GDM1 (cell line): ENCODE measurements at places on chromosomes 1 and 21.

- DNase-seq: no peak
These were observed 132.0 kb downstream of the GIPC2 start for GRCh38 chr1:78177708-78178270.

- no peak for DNase-seq
These were observed 203.2 kb downstream of the FGGY start for GRCh38 chr1:59499943-59500569.

DNA sequence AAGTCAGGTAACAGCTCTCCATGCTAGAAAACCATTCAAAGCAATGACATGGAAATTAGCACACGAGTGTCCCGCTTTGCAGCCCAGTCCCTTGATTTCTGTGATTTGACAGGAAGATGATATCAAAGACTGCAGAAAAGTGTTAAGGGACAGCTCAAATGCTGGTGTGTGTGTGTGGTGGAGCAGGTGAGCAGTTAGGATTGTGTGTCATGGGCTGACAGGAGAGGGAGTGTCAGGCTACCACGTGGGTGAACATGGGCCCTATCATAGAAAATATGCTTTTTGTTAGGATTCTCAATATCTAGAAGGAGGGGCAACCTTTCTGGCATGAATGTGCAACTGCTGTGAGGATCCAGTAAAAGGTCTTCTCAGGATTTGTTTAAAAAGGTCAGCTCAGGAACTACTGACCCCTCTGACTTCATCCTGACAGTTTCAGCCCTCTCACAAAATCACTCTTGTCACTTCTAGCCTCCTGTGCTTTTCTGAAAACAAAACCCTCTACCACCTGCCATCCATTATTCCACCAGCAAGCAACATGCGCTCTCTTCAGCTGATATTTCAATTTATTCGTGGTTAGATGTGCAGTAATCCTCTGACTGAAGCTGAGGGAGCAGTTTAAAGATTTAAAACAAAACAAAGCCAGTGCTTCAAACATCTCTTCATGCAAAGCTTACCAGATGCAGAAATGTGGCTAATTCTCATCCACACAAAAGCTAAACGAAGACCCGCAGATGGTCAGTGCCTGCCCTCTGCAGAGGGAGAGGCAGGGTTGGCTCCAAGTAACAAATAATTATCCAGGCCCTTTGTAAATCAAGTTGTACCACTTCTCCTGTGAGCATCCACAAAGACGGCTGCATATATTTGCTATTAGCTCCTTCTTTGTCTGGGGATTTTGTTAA, 397.9 kb downstream of the PTBP2 start:
- no peak for DNase-seq

DNA sequence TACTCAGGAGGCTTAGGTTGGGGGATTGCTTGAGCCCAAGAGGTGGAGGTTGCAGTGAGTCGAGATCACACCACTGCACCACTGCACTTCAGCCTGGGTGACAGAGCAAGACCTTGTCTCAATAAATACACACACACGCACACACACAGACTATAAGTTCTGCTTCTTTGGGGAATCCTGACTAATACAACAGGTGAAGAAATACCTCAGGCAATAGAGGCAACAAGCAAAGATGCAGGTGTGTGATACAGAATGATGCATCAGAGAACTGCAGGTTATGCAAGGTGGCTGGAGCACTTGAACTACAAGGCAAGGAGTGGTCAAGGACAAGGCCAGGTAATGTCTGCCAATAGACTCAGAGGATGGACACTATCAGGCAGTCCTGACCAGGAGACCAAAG, 117.6 kb upstream of the ZNF678 start:
- DNase-seq: no peak

GRCh38 chr1:64597113-64597512, 127.2 kb downstream of the CACHD1 start:
- no peak for DNase-seq

- peak; percentile 63 for DNase-seq
These were observed 8.7 kb downstream of the TFF3 start for GRCh38 chr21:42306366-42307035.

DNA sequence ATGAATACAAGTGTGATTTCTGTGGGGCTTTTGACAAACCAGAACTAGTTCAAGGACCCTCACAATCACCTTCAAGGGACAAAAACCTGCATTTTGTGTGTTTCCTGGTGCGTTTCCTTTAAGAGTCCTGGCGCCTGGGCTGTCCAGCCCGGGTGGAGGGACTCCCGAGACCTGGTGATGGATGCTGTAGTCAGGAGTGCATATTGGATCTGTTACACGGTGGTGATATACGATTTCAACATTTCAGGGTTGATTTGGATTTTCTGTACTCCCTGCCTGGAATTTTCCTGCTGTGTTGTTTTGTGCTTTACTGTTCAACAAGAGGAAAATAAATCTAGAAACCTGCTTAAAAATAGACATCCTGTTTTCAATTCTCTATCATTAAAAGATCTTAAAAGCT, 162.0 kb downstream of the KIF26B start:
- no peak for DNase-seq

- DNase-seq: no peak
These were observed 559 bp downstream of the SERTAD4 start for GRCh38 chr1:210233216-210233494.

DNA sequence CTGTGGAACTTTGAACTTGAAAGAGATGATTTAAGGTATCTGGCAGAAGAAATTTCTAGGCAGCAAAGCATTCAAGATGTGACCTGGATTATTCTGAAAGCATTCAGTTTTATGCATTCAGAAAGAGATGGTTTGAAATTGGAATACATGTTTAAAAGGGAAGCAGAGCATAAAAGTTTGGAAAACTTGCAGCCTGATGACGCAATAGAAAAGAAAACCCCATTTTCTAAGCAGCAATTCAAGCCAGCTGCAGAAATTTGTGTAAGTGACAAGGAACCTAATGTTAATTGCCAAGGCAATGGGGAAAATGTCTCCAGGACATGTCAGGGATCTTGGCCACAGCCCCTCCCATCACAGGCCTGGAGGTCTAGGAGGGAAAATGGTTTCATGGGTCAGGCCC, 354.0 kb downstream of the ZNF326 start:
- no peak for DNase-seq

GRCh38 chr1:233081735-233082134, 131.3 kb downstream of the NTPCR start:
- no peak for DNase-seq

DNA sequence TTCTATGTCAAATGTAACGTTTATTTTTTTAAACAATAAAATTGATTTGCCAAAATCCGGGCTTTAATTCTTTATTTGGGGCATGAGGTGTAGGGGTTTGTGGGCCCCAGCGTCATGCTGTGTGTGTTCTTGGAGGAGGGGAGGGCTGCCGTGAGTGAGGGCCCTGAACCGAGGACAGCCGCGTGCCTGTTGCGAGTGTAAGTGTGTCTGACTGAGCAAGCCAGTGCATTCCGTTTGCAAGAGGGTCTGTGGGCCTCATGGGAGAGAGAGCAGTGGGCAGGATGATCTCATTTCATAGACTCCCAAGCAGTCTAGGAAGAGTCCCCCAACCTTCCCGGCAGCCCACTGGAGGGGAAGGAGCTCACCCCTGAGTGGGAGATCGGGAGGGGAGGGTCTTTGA, 21.4 kb upstream of the SPSB1 start:
- no peak for DNase-seq

DNA sequence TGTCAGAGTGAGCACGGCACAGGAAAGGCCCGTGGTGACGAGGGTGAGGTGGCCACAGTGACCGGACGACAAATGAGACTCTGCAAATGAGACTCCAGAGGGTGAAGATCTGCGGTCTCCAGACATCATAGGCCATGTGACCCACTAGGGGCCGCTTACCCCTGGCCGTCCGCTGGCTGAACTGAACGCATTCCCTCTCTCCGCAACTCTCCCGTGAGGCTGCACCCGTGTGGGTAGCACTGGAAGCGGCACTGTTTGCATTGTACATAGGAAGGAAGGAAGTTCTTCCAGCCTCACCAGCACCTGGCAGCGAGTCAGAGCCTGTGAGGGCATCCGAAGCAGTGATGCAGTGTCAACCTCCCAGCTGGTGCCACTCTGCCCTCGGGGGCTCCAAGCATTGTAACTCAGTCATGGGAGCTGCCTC, 23.6 kb upstream of the SPSB1 start:
- DNase-seq: no peak

DNA sequence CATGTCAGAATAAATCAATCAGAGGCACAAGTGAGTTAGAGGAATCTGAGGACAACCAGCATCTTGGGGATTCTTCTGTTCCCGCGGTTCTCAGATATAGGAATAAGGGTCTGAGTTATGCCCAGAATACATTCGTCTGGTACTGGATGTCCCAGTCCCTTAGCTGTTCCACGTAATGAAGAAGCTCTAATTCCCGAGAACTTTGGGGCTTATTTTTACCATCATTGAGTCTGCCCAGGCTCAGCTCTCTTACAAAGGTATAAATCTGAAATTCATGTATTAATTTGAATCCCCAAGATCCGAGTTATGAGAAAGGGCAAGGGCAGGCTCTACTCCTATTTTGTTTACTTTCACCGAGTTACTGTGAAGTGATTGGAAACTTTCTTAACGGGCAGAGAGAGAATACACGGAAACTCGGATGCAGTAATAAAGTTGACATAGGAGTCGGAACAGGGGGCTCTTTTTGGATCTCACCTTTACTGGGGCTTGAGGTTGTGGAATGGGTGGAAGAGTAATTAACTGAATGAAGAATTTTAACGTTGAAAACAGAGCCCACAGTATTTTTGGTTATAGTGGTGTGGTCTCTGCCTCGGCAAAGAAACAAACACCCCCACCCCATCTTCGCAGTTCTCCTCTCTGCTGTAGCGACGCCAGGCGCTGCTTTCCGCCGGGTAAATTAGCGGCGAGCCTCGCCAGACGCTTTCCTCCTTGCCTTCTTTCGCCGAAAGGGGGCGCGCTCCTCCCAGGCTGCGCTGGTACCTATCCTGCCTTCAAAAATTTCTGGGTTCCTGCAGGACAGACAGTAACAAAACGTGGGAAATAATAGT, 7.1 kb downstream of the PRRX1 start:
- DNase-seq: no peak

- no peak for DNase-seq
These were observed 87.0 kb downstream of the NCAM2 start for GRCh38 chr21:21085206-21085605.

GRCh38 chr21:44869781-44870747, 3.4 kb downstream of the PTTG1IP start:
- no peak for DNase-seq

- no peak for DNase-seq
These were observed 218.6 kb downstream of the SLC45A1 start for GRCh38 chr1:8536515-8536914.

- no peak for DNase-seq
These were observed 158.4 kb downstream of the ACTL8 start for GRCh38 chr1:17913326-17914115.

GRCh38 chr1:185260611-185261010, 56.4 kb downstream of the IVNS1ABP start:
- DNase-seq: no peak

DNA sequence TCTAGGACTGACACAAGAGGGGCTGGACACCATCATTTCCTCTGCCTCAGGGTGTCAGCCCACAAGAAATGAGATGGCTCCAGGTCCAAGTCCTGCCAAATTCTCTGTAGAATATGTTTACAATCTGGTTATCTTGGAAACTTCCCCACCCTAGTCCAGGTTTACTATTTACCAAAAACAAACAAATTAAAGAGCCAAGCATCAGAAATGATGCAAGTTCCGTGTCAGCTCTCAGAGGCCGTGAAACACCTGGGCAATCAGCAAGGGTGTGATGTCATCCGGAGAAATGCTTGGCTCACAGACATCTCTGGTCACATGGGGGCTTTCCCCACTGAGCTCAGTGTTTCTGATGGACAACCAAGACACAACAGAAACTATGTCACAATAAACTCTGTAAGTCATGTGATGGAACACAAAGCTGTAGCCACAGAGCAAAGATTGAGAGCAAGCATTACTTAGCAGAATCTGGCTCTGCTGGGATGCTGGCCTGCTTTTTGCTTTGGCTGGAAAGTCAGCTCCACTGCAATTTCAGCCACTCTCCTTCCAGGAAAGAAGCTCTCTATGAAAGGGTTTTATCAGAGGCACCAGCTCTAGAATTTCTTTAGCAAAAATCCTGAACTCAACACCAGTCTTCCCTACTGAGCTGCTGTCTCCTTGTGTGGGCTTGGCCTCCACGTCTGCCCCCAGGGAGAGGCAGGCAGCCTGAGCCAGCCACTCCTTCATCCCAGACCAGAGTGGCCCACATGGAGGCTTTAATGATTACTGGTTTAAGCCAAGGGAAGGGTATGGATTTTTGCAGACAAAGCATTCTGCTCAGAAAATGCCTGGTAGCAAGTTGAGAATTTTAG, 55.9 kb downstream of the NENF start:
- no peak for DNase-seq

DNA sequence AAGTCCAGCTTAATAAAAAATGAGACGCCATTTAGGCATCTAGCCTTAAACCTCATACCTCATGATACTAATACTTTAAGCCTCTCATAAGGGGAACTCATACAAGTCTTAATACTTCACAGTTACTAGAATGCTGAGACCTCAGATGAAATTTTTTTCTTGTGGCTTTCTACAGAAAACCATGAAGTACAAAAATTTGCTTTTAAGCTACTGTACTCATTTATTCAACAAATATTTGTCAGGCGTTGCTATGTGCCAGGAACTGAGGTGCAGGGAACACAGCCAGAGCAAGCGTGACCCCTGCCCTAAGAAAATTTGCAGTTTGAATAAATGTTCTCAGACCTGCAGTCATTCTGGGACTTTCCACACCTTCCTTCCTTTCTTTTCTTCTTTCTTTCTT, 150.6 kb downstream of the MRPL39 start:
- DNase-seq: no peak

- DNase-seq: no peak
These were observed 61.8 kb upstream of the ETS2 start for GRCh38 chr21:38743772-38744529.

- no peak for DNase-seq
These were observed 102.0 kb upstream of the RUNX3 start for GRCh38 chr1:25031966-25032667.

- no peak for DNase-seq
These were observed 6.8 kb downstream of the PFKFB2 start for GRCh38 chr1:207059881-207060280.

DNA sequence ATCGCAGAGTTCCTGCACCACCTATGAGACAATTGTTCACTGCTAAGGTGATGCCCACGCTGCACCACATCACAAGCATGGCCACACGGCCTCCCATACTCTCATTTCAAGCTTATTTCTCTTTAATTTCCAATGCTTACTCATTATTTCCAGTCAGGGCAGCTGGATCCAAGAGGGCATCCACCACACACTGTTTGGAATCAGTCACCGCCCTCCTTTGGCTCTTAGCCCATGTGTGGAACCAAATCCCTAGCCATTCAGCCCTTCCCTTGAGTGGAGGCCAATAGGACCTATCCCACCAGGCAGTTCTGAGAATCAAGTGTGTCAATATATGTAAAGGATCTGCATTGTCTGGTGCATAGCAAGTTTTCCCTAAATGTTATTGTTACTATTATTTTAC, 26.3 kb upstream of the PALMD start:
- DNase-seq: no peak

- no peak for DNase-seq
These were observed 207.3 kb downstream of the SLC45A1 start for GRCh38 chr1:8525216-8525557.
